ENCODE measurements at places on chromosomes 13 and 19. TPM values are rescaled to one million over a fixed set of nuclear protein-coding genes. Genes with fewer than 3 reads are reported as not detected.

LEUTX gene
- total RNA-seq: not detected

ADGRE1 gene
- total RNA-seq: not detected

UCHL3 gene
- 5.6 TPM for total RNA-seq

URAD gene
- total RNA-seq: not detected

Measured in vagina (tissue), 2 donors.